ENCODE measurements at places on chromosomes 11 and 22. TPM values are rescaled to one million over a fixed set of nuclear protein-coding genes. Genes with fewer than 3 reads are reported as not detected.

DNA sequence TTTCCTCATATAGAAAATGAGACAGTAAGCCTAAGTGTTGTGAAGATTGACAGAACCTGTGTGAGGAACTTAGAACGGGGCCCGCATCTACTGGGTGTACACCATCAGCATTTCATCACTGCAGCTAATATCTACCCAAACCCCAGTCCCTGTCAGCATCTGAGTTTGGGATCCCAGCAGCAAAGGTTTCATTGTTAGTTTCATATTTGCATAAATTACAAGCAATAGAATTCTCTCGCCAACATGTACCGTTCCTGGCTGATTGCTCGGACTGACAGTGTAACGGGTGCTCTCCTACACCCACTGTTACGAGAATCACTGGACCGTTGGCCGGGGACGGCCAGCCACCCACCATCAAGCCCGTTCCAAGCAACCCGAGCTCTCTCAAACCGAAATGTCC, 10.4 kb upstream of the TMPRSS6 start:
- DNase-seq, result no peak
- H3K4me3 ChIP-seq, result no peak overlapping the region
- no peak overlapping the region for H3K27ac ChIP-seq
- no peaks in the 10 kb centered on the region for H3K4me1 ChIP-seq

DNA sequence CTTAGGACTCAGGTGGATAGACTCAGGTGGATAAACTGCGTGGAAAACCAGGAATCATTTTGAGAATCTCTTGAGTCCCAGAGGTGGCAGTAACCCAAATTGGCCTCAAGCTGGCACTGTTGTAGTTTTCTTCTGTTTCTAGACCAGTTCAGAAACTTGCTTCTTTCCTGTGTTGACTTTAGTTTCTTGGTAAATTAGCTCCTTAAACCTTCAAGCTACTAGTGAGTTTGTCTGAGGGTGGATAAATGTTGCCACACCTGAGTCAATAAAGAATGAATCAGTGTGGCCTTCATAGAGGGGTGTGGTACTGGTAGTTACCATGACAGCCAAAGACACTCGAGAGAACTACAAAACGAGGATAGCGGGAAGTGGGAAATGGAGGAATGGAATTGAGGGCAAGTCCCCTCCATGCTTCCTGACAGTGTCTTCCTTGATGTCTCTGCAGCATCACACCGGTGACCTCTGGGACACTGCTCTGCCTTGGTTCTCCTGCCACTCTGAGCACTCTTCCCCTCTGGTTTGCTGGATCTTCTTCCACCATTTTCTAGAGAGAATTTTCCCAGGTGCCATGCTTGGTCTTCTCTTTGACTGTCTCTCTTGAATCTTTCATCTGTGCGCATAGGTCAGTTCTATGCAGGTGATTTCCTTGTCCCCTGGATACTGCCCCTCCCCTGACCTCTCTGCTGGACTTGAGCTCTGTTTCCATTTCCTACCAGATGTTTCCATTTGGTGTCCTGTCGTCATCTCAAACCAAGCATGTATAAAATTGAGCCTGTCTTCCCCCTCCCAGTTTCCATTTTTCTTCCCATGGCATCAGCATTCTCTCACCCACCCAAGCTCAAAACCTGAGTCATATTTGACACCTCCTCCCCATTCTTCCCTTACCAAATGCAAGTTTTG, 7.2 kb downstream of the POLD4 start:
- no peak overlapping the region for H3K27ac ChIP-seq
- no peak overlapping the region for H3K4me3 ChIP-seq
- no peak for DNase-seq
- no peaks in the 10 kb centered on the region for H3K36me3 ChIP-seq
- no peaks in the 10 kb centered on the region for H3K27me3 ChIP-seq

The HEPHL1 gene
- not detected for total RNA-seq

- H3K4me1 ChIP-seq, result no peaks in the 10 kb centered on the region
- no peak for DNase-seq
- no peak overlapping the region for H3K4me3 ChIP-seq
- H3K27me3 ChIP-seq, result no peaks in the 10 kb centered on the region
- H3K36me3 ChIP-seq, result no peaks in the 10 kb centered on the region
Measured at GRCh38 chr11:13261591-13262061, 16.0 kb upstream of the BMAL1 start.

The NLRX1 gene
- total RNA-seq, result 11.0 TPM

The PNPLA5 gene
- not detected for total RNA-seq

- peaks cover 1% of the 10 kb centered on the region for H3K36me3 ChIP-seq
- peak; percentile 71 for DNase-seq
- peaks cover 14% of the 10 kb centered on the region for H3K4me1 ChIP-seq
- H3K27ac ChIP-seq, result peak overlapping the region; percentile 97
Measured at GRCh38 chr11:111729071-111729830, 36.9 kb downstream of the PPP2R1B start.

GRCh38 chr11:35478471-35479091, 46.8 kb downstream of the PAMR1 start:
- H3K36me3 ChIP-seq, result no peaks in the 10 kb centered on the region
- H3K27ac ChIP-seq, result no peak overlapping the region
- no peaks in the 10 kb centered on the region for H3K27me3 ChIP-seq
- no peaks in the 10 kb centered on the region for H3K4me1 ChIP-seq

The CEND1 gene
- total RNA-seq, result not detected

DNA sequence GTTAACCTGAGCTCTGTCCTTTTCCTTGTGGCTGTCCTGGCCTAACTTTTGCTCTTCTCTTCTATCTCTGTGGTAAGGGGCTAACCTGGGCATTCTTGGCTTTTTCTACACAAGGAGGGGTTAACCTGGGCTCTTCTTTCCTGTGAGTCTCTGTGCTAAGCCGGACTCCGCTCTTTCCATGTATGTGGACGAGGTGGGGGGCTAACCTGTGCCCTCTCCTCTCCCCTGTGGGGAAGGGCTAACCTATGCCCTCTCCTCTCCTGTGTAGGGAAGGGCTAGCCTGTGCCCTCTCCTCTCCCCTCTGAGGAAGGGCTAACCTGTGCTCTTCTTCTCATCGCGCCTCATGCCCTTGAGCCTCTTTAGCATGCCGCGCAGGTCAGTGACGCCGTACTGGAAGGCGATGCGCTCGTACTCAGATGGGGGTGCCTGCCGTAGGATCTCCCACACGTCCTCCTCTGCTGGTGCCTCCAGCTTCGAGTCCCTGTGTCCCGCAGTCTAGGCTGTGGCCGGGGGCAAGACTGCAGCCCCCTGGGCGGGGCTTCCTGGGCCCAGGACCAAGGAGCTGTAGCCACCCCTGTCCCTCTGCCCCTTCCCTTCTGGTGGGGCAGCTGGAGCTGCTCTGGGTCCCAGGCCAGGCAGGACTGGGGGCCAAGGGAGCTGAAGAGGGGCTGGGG, 6.5 kb downstream of the MYBPC3 start:
- no peaks in the 10 kb centered on the region for H3K4me1 ChIP-seq
- H3K4me3 ChIP-seq, result no peak overlapping the region
- H3K27me3 ChIP-seq, result no peaks in the 10 kb centered on the region
- no peak overlapping the region for H3K27ac ChIP-seq
- DNase-seq, result no peak

DNA sequence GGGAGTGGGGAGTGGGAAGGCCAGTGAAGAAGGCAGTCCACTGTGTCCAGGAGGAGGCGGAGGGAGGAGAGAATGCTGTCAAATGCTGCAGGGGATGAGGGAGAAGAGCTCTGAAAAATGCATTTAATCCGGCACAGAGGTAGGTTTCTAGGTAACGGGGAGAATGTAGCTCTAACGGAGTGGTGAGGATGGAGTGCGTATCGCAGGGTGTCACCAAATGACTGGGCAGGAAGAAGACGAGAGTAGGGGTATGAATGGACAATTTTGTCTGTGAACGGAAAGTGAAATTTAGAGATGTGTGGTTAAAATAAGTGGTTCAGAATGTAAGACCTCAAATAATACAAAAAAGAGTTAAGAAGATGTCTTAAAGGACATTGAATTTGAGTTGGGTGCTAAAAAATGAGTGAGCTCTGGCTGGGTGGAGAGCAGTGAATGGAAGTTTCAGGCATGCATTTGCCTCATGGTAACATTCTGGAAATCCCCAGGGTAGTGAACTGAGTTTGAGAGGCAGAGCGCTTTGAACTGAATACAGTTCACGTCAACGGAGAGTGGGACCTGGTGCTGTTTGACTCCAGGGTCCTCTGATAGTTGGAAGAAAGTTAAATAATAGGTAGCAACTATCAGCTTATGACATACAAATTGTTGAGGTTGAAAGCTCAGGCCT, 81.3 kb upstream of the CADM1 start:
- H3K27me3 ChIP-seq, result no peaks in the 10 kb centered on the region
- no peak for DNase-seq
- H3K36me3 ChIP-seq, result no peaks in the 10 kb centered on the region
- H3K27ac ChIP-seq, result no peak overlapping the region

DNA sequence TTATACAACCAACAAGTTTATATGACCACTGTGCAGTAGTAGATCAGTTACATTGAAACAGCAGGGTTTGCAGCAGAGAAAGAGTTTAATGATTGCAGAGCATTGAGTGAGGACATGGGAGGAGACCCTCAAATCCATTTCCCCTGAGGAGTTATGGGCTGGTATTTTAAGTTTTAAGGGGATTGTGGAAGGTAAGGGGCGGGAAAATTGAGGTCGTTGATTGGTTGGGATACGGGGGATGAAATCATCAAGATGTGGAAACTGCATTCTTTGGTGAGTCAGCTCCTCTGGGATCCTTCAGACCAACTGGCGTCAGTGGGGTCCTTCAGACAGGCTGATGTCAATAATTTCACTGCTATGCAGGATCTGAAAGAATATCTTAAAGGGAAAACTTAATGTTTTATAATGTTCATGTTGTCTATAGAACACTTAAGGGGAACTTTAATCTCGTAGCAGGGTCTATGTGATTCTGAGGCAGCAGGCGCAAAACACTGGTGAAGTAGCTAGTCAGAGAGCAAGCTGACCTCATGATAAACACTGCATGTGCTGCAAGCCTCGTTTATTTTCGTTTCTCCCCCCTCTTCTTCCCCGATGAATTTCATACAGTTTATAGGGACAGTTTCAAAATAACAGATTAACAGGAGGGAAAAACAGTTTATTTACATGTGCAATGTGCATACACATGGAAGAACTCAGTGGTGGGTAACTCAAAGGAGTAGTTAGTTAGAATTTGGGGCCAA, 17.4 kb upstream of the BACE1-AS start:
- H3K36me3 ChIP-seq, result peaks cover 2% of the 10 kb centered on the region
- no peak overlapping the region for H3K4me3 ChIP-seq
- H3K27me3 ChIP-seq, result no peaks in the 10 kb centered on the region
- no peak for DNase-seq
- no peak overlapping the region for H3K27ac ChIP-seq

- DNase-seq, result no peak
- no peak overlapping the region for H3K4me3 ChIP-seq
- H3K36me3 ChIP-seq, result no peaks in the 10 kb centered on the region
Measured at GRCh38 chr11:119157063-119157462, 8.2 kb downstream of the ABCG4 start.

- no peaks in the 10 kb centered on the region for H3K36me3 ChIP-seq
- H3K4me3 ChIP-seq, result no peak overlapping the region
- no peak overlapping the region for H3K27ac ChIP-seq
- H3K4me1 ChIP-seq, result peaks cover 18% of the 10 kb centered on the region
- no peak for DNase-seq
- H3K27me3 ChIP-seq, result no peaks in the 10 kb centered on the region
Measured at GRCh38 chr22:38104084-38104483, 6.4 kb downstream of the BAIAP2L2 start.

The MTMR3 gene
- total RNA-seq, result 38.8 TPM
